Activated T-helper 1 cell treated with anti-CD3 and anti-CD28 coated beads, Interleukin-12 subunit alpha, Interleukin-12 subunit beta, Interleukin-2, Interleukin-4 antibody, amounts not matched to agents 30 ng/mL and 10 ng/mL and 1 ng/mL, durations not matched to agents 14 hours and 24 hours and 36 hours (primary cell): ENCODE measurements at places on chromosomes 16 and 17. TPM values are rescaled to one million over a fixed set of nuclear protein-coding genes. Genes with fewer than 3 reads are reported as not detected.

RMI2 gene
- total RNA-seq, result 49.8 and 55.7 TPM in 2 replicates

DNA sequence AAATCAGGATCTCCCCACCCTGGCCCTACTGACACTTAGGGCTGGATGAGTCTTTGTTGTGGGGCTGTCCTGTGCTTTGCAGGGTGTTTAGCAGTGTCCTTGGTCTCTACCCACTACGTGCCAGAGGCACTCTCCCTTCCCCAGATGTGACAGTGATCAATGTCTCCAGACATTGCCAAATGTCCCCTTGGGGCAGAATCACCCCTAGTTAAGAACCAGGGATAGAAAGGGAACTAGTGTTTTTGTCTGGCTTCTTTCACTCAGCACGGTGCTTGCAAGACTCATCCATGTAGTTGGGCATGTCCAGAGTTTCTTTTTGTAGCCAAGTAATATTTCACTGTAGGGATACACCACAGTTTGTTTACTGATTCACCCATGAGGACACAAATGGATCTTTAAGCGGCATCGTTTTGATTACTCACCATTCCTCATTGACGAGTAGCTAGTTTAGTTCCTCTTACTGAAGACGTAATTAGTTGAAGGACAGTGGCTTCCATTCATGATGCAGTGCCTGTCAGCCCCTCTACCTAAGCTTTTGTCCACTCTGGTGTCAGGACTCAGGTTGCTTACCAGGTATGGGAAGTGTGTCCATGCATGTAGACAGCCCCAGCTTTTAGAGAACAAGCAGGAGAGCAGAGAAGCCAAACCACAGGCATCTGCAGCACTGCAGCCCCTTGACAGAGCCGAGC lies 26.0 kb upstream of the ITGB4 start:
- DNase-seq, result no peak

ITGAL gene
- total RNA-seq, result 259 and 287 TPM in 2 replicates

GRCh38 chr17:30219833-30220232 lies 15.7 kb downstream of the SLC6A4 start:
- no peak for DNase-seq

- DNase-seq, result no peak
Measured at GRCh38 chr16:13110124-13110796, 208.9 kb downstream of the SHISA9 start.

GRCh38 chr17:45292696-45293412 lies 24.0 kb downstream of the MAP3K14 start:
- DNase-seq, result no peak

SLC52A1 gene
- total RNA-seq, result 0.20 and 0.23 TPM in 2 replicates

DNA sequence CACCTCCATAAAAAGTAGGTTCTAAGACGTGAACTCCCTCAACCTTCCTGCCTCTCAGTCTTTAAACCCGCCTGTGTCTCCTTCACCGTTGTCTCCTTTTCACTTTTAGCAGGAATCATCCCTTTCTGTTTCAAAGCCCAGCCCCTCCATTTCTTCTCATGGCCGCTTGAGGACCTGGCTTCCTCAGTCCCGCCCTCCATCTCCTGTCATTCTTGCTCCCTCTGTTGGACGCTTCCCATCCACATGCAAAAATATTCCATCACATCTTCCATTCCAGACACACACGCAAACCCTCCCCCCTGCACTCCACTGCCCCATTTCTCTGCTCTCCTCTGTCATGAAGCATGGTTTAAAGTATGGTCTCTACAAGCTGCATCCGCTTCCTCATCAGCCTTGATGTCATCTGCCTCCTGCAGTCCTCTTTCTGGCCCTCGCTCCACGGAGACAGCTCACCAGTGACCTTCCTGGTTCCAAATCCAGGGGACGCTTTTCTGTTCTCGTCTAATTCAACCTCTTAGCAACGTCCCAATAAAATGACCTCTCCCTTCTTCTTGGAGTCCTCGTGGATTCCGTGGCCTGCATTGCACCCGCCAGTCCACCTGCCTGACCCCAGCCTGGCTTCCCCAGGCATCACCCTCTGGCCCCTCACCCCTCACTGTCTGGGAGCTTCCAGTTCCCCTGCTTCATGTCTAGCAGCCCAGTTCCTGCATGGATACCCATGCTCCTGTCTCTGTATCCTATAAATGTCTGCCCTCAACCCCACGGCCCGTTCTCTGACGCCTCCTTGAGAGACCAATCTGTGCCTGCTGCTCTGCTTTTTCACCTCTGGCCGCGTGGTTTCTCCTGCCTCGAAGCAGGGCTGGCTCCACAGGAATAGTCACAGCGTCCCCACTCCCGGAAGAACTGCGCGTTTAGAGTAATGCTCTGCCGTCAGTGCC lies 26.2 kb downstream of the ANKRD40 start:
- DNase-seq, result no peak

DNA sequence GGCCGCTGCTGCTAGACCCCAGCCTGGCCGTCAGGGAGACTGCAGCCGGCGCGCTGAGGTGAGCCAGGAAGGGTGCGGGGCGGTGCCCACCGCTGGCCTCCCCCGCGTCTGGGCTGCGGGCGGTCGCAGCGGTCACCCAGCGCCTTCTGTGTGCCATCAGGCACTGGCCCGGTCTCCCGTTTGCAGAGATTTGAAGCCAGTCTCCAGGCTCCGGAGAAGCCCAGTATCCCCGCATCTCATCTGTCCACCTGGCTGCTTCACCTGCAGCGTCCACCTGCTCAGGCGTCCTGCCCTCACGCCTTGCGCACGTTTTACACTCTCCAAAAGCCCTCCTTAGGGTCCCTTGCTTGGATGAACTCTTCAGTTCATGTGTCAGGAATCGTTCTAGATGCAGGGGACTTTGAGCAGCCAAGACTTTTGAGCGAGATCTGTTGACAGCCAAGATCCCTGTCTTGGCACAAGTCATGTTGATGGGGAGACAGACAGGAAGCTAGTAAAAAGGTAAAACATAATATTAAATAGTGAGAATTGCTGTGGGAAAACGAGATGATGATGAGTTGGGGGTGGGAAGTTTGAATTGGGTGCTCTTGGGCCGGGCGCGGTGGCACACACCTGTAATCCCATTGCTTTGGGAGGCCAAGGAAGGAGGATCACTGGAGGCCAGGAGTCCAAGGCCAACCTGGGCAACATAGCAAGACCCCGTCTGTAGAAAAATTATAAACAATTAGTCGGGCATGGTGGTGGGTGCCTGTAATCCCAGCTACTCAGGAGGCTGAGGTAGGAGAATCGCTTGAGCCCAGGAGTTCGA lies 916 bp downstream of the HEATR3 start:
- DNase-seq, result no peak

GRCh38 chr16:26961459-26961858 lies 105.3 kb upstream of the C16orf82 start:
- DNase-seq, result no peak
